Fibroblast of the aortic adventitia (primary cell): ENCODE measurements at places on chromosomes 6 and 20. TPM values are rescaled to one million over a fixed set of nuclear protein-coding genes. Genes with fewer than 3 reads are reported as not detected.

Gene RBPJL
- total RNA-seq, result not detected in 2 replicates

Gene CTNNBL1
- 23.1 and 25.4 TPM in 2 replicates for total RNA-seq

Gene LPA
- total RNA-seq, result not detected in 2 replicates

Gene EPPIN
- not detected in 2 replicates for total RNA-seq

Gene SYCP2L
- total RNA-seq, result under 0.01 TPM in 1 of 2 replicates, not detected in the other

Gene FOXQ1
- total RNA-seq, result 1.3 TPM in 1 of 2 replicates, not detected in the other

Gene SLC17A4
- not detected in 2 replicates for total RNA-seq

Gene CLDN20
- total RNA-seq, result not detected in 2 replicates

Gene RAET1L
- total RNA-seq, result not detected in 2 replicates

Gene SRMS
- not detected in 2 replicates for total RNA-seq

Gene HTR1E
- total RNA-seq, result not detected in 2 replicates

Gene RIMS4
- total RNA-seq, result 0.27 and 0.41 TPM in 2 replicates

Gene SPDEF
- not detected in 2 replicates for total RNA-seq

Gene MYLK2
- total RNA-seq, result 0.18 TPM in 1 of 2 replicates, not detected in the other

Gene SOX12
- total RNA-seq, result 7.7 and 15.9 TPM in 2 replicates

Gene METTL24
- total RNA-seq, result 0.09 and 0.16 TPM in 2 replicates

Gene PSORS1C1
- 1.2 and 7.0 TPM in 2 replicates for total RNA-seq

Gene LY86
- total RNA-seq, result not detected in 2 replicates

Gene EYA2
- total RNA-seq, result 0.57 and 1.6 TPM in 2 replicates

Gene DLK2
- 0.36 and 0.98 TPM in 2 replicates for total RNA-seq

Gene GSTA3
- not detected in 2 replicates for total RNA-seq

Gene DNAH8
- total RNA-seq, result 0.08 TPM in 1 of 2 replicates, not detected in the other

Gene RNF5
- total RNA-seq, result 13.2 and 43.5 TPM in 2 replicates

Gene RNF144B
- total RNA-seq, result 0.54 and 1.2 TPM in 2 replicates

Gene ADGRF4
- 0.82 and 2.7 TPM in 2 replicates for total RNA-seq

Gene ADGRF1
- total RNA-seq, result not detected in 2 replicates

Gene KCNQ5
- 2.6 and 9.4 TPM in 2 replicates for total RNA-seq

Gene OR2H1
- total RNA-seq, result not detected in 2 replicates

Gene CCR6
- total RNA-seq, result not detected in 2 replicates

Gene SFTA2
- not detected in 2 replicates for total RNA-seq

Gene PAQR8
- total RNA-seq, result 3.5 and 8.6 TPM in 2 replicates

Gene TRIM15
- not detected in 2 replicates for total RNA-seq

Gene MYCT1
- total RNA-seq, result 0.65 and 2.6 TPM in 2 replicates

Gene HRH3
- not detected in 2 replicates for total RNA-seq

Gene GJA10
- total RNA-seq, result not detected in 2 replicates
